GOT3 (cell line): ENCODE measurements at places on chromosomes 12 and 14.

- DNase-seq, result no peak
Observed at GRCh38 chr12:105331805-105332251, 1.3 kb downstream of the C12orf75 start.

DNA sequence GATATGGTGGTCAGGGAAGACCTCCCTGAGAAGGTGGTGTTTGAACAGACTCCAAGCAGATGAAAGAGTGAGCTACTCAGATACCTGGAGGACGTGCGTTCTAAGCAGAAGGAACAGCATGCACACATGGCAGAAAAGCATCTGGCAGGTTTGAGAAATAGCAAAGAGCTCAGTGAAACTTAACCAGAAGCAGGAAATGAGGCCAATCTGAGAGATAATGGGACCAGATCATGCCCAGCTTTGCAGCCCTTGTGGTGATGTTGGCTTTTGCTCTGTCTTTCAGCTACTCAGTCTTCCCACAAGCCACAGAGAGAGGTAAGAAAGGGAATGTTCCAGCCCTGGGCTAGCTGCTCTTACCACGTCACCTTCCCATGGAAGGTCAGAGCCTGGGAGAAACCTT, 176.3 kb upstream of the GSC start:
- DNase-seq, result no peak

DNA sequence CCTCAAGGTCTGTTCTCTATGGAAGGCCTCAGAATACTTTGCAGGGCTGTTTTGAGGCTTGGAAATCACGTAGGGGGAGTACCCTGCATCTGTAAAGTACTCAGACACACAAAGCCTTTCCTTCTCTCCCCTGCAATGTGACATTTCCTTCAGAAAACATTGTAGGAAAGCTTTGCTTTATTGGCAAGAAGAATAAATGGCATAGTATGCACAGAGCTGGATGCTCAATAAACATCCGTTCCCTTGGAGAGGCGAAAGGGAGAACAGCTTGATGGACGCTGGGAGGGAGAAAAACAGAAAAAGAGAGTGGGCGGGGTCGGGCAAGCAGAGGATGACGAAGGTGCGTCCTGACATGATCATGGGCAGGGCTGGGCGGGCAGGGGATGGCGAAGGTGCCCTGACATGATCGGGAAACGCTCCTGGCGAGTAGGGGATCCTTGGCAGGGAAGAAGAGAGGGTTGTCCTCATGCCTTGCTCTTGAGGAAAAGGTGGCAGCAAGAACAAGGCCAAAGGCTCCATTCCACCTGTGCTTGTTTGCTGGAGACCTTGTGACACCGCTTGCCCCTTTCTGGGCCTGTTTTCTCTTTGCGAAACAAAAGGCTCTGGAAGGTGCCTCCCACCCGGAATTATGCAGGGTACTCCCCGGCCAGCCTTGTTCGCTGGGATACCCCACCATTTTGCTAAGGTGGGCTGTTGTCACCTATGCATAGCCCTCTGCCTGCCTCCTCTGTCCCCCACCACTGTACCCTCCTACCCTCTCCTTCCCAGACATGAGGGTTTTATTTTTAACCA, 21.1 kb downstream of the IRF2BPL start:
- no peak for DNase-seq

GRCh38 chr14:96592591-96593386, 90.6 kb downstream of the PAPOLA start:
- no peak for DNase-seq

DNA sequence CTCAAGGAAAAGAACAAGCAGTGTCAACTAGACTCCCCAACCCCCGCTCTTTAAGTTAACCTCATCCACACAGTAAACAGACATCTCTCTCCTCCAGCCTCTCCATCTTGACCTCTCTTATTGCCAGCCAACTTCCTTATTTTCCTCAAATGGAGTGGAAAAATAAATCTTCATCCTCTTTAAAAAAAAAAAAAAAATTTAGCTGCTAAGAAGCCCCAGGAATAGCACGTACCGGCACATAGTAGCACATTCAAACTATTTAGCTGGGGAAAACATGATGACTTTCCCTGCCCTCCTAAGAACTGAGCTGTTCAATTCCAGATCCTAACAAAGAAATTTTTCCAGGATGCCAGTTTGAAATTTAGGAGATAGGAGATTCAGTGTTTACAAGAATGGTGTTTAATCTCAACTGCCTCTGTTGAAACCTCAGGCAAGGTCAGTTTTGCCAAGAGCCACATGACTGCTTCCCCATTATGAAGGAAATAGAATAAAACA, 90.8 kb downstream of the EPS8 start:
- DNase-seq, result no peak

DNA sequence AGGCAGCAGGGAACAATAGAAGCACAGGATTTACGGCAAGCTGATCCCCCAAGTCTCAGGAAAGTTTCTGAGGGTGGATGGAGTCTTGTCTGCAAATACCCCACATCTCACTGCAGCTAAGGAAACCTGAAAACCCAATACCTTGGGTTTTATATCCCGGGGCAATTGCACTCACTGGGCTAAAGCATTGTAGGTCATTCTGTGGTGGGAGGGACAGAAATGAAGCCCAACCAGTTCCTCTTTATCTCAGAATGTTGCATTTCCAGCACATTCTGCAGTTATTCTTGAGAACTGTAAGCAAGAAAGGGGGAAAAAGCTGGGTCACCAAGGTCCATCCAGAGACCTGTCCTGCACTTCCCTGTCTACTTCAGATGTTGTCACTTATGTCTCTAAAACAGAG, 39.8 kb downstream of the C12orf42 start:
- no peak for DNase-seq

- no peak for DNase-seq
Observed at GRCh38 chr12:46386360-46386867, 13.8 kb upstream of the SLC38A2 start.

- DNase-seq, result no peak
Observed at GRCh38 chr14:101893759-101894158, 70.6 kb upstream of the DYNC1H1 start.

GRCh38 chr14:58297412-58297761, 968 bp upstream of the ARID4A start:
- no peak for DNase-seq

GRCh38 chr12:40168868-40169267, 55.9 kb upstream of the LRRK2 start:
- no peak for DNase-seq

- DNase-seq, result no peak
Observed at GRCh38 chr14:92431199-92431725, 82.3 kb upstream of the RIN3 start.

DNA sequence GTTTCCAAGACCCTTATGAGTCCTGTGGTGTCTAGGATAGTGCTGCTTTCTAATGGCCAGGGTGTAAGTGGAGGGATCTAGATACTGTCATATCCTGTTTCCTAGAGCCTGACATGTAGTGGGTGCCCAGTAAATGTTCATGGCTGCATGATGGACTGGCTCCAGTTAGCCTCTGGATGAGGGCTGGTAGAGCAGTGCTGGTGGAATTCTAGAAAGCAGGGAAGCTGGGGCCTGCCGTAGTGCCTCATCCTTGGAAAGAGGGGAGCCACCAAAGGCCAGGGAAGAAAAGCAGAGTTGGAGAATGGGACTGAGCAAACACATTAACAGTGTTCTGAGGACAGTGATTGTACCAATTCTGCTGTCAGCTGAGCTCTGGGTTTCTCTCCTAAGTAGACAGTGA, 637 bp downstream of the GZMB start:
- no peak for DNase-seq

- no peak for DNase-seq
Observed at GRCh38 chr14:55805250-55805649, 225.2 kb downstream of the KTN1 start.

DNA sequence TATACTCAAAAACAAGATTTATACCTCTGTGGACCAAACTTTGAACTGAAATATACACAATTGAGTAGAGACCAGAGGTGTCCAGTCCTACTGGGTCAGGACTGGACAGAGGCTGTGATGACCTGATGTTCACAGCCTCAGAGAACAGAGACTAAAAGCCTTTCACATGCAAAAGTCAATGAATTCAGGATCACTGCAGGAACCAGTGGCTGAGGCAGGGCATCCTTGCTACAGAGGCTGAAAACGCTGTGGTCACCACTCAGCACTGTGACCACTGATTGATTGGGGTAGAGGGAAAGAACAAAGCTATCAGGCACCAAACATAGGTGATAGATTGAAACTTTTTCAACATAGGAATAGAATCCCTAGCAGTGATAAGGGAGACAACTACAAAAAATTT, 25.1 kb downstream of the GRIP1 start:
- DNase-seq, result no peak

DNA sequence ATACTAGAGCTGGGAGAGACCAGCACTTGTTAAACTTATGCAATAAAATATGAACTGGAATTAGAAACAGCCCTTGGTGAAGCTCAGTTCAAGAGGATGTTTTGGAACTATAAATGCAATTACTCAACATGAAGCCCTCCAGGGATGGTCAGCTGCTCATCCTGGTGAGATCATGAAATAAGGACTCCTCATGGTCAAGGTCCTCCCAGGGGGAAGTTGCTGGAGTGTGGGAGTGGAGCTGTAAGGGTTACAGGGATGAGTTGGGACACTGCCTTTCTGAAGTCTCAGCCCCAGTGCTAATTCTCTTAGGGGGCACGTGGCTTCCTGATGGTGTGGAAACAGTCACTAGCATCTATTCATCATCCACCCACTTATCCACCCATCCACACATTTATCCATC, 301.7 kb upstream of the SFSWAP start:
- DNase-seq, result no peak

- no peak for DNase-seq
Observed at GRCh38 chr14:68881396-68881795, 88.5 kb upstream of the ZFP36L1 start.

- no peak for DNase-seq
Observed at GRCh38 chr14:51922624-51923023, 62.2 kb downstream of the GNG2 start.

GRCh38 chr12:72135021-72135301, 137.2 kb upstream of the TRHDE start:
- DNase-seq, result no peak

GRCh38 chr14:106808458-106808857, 1282.1 kb downstream of the TMEM121 start:
- DNase-seq, result no peak

DNA sequence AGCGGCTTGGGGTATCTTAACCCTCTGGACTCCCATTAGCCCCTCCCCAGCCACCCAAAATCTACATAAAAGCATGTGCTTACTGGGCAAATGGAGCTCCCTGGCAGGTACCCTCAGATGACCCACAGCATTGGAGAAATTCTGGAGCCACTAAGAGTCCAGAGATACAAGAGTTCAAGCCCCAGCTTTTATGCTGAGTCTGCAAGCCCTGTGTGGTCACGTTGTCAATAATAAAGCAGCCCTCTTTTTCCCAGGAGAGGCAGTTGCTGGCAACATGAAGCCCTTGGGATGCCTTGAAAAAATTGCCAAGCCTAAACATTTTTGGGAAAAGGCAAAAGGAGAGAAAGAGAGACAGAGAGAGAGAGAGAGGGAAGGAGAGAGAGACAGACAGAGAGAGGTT, 83.4 kb downstream of the RBM19 start:
- no peak for DNase-seq

DNA sequence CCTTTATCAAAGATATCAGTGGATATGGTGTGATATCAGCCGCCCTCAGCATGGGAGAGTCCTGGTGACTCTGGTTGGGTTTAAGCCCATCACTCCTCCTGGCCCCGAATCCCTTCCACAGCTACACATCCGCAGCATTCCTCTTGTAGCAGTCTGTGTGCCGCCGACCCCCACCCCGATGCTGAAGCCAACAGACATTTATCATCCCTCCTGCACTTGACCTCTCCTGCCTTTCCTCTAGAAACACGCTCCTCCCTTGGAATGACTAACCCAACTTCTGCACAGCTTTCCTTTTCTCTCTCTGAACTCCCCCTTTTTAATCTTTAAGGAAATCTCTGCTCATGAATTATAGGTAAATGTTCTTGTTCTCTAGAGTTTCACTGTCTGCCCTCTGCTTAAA, 250.9 kb upstream of the FOXN3 start:
- DNase-seq, result no peak

GRCh38 chr12:116443821-116444589, 115.2 kb upstream of the MAP1LC3B2 start:
- DNase-seq, result no peak

DNA sequence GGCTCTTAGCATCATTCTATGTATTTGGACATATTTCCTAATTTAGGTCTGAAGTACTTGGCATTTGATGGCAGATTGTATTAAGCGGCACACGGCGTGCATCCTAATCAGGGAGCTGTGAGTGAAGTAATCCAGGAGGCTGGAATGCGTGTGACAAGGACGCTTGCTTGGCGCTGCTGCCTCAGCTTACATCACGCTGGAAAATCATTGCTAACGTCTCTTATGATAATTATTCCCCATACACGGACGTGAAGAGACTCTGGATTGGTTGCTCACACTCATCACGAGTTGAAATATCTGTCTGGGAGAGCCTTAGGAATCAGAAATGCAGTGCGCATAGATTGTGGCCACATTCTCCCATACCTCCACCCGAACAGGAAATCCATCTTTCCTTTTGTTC, 85.3 kb downstream of the FBXW8 start:
- no peak for DNase-seq

- no peak for DNase-seq
Observed at GRCh38 chr14:53784688-53785087, 171.9 kb downstream of the BMP4 start.

DNA sequence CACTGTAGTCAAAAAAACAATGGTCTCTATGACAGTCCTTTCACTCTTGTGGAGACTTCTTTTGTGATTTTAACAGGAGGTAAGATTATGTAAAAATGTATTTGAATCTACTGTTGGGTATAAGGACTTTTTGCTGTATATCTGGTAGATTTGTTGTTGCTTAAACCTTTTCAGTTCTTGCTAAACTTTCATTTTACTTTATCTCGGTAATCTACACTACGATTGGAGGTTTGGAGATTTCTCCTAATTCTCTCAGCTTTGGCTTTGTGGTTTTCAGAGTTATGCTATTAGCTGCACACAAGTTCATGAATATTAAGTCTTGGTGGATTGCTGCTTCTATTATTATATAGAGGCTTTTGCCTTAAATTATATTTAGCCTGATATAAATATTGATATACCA, 116.6 kb upstream of the HIF1A start:
- DNase-seq, result no peak

DNA sequence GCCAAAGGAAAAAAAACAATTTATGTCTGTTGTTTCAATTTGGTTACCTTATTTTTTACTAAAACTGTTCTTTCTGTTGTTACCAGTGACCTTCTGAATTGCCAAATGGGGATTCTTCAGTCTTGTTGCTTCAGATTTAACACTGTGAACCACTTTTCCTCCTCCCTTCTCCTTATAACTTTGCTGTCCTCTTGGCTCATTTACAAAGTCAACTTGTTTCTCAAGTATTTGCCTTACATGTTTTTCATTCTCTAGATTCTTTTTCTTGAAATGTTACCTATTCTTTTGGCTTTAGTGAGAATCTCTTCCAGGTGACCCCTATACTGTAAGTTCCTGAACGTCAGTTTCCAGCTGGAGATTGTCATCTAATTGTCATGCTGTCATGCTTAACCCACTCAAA, 19.4 kb downstream of the FUT8 start:
- no peak for DNase-seq

DNA sequence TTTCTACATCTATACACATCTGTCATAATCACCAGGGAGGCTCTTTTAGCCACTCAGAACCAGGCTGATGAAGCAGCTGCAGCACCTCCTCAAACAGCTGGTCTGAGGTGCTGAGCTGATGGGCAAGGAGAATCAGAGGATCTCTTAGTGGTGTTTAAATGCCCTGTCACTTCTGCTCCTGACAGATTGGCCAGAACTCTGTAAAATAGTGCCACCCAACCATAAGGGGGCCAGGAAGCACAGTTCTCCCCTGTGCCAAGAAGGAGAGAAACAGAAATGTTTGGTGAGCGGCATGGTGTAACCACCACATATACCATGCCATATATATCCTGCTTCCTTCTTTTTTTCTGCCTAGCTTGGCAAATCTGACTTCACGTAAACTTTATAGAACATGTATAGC, 12.8 kb downstream of the SOCS2 start:
- DNase-seq, result no peak
